Stimulated activated CD4-positive, alpha-beta T cell treated with anti-CD3 and anti-CD28 coated beads, Interleukin-2, amount 100 ng/mL, for 24 hours (primary cell): ENCODE measurements at places on chromosomes 12 and 14.

GRCh38 chr14:64005822-64006221 is 153.0 kb downstream of the SYNE2 start:
- no peak for DNase-seq

DNA sequence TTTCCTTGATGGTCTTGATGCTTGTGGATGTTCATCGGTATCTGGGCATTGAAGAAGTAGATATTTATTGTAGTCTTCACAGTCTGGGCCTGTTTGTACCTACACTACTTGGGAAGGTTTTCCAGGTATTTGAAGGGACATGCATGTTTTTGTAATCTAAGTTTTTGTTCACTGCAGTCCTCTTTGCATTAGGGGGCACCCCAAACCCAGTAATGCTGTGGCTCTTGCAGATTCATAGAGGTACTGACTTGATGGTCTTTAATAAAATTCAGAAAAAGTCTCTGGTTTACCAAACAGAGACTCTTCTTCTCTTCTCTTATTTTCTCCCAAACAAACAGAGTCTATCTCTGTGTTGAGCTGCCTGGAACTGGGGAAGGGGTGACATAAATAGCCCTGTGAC is 150.9 kb upstream of the SLC16A7 start:
- no peak for DNase-seq

DNA sequence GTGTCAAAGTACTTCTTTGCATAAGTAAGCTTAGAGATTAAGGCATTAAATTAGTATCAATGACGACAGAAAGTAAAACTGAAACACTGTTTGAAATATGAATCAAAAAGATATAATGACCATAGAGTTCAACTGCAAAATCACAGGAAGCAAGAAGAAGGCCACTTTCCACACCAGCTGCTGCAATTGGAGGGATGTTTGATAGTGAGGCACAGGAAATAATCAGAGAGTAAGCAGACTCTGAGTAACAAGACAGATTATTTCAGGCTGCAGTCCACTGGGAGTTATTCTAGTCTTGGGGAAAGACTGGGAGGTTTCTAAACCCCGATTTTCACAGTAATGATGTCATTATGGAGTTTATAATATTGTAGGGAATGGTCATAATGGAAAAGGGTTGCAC is 12.9 kb downstream of the MDGA2 start:
- DNase-seq, result no peak

DNA sequence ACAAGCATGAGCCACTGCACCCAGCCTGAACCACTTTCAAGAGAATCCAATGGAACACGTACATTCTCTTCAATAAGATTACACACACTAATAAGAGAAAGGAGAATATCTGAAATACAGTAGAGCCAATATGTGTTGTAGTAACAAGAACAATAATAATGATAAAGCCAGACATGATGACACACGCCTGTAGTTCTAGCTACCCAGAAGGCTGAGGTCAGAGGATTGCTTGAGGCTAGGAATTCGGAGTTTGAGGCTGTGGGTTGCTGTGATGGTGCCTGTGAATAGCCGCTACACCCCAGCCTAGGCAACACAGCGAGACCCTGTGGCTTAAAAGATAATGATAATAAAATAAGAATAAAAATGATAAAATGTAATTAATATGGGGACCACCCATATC is 15.6 kb downstream of the APOBEC1 start:
- no peak for DNase-seq

- no peak for DNase-seq
Observed at GRCh38 chr12:131281016-131281415, 327.3 kb downstream of the ADGRD1 start.

DNA sequence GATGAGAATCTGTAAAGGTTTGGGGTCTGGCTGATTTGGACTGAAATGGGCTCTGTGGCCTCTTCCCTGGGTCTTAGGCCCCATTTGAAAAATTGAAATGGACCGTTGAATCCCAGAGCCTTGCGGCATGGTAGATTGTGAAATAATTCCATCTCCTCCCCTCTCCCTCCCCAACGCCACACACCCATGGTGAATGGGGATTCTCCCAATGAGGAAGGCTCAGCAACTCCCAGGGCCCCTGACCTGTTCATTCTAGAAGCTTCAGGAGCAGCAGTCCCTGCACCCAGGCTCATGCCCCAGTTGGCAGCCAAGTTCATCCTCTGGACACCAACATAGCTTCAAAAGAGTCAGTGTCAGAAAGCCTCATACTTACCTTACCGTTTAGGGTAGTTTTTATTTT is 217.4 kb downstream of the ZFP36L1 start:
- DNase-seq, result no peak

DNA sequence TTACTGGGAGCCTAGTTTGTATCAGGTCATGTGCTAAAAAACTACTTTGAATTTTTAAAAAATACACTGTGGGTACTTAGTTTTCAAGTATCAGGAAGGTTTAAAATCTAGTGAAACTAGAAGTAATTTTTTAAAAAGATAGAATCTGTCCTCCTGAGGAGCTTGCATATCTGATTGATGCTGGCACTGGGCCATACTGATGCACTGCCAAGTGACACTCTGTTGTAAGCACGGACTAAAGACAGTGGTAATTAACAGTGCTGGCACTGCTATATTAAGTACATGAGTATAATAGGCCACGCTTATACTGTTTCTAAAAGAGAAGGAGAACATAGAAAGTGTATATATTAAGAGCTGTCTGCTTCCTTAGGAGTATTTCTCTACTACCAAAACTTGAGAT is 10.0 kb upstream of the TBC1D30 start:
- DNase-seq, result no peak

DNA sequence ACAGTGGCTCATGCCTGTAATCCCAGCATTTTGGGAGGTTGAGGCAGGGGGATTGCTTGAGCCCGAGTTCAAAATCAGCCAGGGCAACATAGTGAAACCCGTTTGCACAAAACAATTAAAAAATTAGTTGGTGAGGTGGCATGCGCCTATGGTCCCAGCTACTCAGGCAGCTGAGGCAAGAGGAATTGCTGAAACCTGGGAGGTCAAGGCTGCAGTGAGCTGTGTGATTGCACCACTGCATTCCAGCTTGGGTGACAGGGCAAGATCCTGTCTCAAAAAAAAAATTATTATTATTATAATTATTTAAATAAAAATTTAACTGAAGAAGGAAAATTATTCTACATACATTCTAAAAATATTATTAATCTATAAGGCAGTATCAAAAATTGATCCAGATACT is 164.1 kb downstream of the ITPR2 start:
- no peak for DNase-seq

- no peak for DNase-seq
Observed at GRCh38 chr12:68867606-68868005, 59.6 kb downstream of the MDM2 start.

DNA sequence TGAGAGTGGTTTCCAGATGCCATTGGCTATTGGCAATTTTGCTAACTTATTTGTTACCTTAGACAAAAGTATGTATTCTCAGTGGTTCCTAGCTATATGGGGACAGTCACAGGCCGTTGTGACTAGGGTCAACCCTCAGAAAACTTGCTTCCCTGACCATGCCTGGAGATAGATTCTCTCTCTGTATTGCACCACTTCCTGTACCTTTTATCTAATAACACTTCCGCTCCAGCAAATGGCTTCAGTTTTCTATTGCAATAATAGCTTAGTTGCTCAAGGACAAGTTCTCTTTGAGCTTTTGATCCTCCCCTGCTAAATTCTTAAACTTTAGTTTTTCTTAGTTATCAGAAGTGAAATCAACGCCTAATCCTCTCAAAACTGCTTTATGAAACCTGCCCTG is 338.0 kb downstream of the RMST start:
- no peak for DNase-seq

DNA sequence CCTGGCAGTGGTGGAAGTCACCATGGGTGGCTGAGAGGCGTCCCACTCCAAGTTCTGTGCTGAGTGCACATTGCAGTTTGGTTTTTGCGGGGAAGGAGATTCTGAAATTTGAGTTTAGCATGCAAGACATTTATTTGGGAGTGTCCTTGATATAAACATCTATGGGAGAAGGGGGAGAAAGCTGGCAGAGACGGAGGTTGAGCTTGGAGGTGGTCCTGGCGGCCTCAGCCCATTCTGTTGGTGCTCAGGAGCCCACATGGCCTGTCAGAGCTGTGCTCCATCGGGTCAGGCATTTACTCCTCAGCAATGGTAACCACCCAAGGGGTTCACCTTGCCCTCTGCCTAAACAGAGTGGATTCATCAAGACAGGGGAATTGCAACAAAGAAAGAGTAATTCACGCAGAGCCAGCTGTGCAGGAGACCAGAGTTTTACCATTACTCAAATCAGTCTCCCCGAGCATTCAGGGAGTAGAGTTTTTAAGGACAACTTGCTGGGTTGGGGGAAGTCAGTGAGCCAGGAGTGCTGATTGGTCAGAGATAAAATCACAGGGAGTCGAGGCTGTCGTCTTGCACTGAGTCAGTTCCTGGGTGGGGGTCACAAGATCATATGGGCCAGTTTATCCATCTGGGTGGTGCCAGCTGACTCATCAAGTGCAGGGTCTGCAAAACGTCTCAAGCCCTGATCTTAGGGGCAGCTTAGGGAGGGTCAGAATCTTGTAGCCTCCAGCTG is 323.3 kb upstream of the TMEM132C start:
- no peak for DNase-seq

DNA sequence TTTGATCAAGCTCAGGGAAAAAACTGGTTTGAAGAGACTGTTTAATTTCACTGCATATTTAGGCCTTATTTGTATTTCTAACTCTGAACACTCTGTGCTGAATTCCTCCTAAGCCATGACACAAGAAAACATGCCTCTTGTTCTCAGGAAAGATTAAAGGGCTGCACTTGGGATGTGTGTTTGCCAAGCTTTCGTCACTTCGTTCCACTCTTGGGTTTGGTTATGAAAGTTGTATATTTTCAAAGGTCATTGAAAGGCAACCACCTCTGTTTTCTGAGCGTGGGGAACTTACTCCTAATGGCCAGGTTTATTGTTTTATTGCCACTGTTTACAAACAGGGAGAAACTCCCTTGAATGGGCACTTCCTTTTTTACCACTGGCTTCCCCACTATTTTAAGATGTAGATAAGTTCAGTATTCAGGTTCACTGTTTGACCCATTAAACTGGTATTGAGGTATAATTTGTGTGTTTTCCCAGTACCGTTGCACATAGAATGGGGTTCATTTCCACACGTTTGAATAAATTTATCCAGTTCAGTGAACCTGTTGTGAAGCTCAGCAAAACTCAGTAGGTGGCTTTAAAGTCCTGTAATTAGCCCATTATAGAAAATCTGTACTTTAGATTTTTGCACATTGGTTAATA is 65.3 kb downstream of the NKX2-1 start:
- no peak for DNase-seq

DNA sequence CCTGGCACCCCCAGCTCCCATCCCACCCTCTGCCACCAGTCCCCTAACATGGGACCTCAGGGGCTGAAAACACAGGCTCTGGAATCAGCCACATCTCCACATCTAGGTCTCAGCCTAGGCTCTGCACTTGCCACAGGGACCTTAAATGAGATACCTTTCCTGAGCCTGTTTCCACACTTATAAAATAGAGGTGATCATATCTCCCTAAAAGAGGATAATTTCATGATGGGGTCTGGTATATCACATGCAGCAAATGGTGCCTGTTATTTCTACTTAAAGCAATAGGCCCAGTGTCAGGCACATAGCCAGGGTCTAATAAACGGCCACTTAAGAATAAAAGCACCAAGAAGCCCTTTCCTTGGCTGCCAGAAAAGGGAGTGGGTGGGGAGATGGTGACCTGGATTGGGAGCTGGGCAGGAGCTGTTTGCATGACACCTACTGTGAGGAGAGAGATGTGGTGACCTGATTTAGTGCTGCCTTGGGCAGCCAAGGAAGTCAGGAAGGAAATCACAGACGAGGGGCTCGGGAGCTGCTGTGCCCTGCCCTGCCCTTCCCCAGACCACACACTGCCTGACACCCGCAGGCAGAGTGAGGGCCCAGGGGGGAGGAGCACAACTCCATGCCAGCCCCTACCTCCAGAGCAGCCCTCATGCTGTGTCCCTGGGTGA is 71.2 kb downstream of the IRF2BPL start:
- no peak for DNase-seq

- DNase-seq, result no peak
Observed at GRCh38 chr12:19964549-19964948, 403.8 kb upstream of the PDE3A start.

GRCh38 chr12:93621986-93622385 is 49.5 kb downstream of the SOCS2 start:
- DNase-seq, result no peak

DNA sequence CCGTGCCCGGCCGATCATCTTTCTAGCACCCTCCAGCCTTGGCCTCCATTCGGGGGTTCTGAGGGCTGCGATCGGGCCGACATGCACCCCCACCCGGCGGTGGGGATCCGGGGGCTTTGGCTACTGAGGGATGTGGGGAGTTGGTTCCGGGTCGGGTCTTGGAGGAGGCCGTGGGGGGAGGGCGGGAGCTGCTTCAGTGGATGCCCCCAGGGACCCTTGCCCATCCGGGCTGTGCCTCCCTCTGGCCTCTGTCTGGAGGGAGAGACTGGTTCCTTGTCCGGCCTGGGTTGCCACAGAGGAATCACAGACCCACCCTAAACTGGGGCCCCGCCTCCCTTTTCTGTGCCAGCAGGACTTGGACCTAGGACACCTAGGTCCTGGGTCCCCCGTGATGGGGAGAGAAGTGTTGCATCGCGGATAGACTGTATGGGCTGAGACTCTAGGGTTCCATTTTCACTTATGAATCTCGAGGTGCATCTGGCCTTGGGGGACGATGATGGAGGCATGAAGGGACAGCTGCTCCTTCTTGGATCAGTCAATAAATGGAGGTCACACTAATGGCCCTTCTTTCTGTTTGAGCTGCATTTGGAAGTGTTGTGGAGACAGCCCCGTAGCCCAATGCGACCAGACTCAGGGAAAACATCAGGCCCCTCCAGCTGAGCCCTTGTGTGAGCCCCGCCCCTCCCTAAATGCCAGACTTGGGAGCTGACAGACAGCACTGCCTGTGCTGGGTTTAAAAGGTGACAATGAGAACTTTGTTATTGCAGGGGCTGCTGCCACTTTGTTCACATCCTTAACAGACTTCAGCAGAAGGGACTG is 577 bp downstream of the DTX3 start:
- DNase-seq, result peak; percentile 28

- DNase-seq, result no peak
Observed at GRCh38 chr12:124273630-124274029, 21.3 kb upstream of the RFLNA start.

GRCh38 chr14:85085981-85086380 is 444.0 kb upstream of the FLRT2 start:
- no peak for DNase-seq

DNA sequence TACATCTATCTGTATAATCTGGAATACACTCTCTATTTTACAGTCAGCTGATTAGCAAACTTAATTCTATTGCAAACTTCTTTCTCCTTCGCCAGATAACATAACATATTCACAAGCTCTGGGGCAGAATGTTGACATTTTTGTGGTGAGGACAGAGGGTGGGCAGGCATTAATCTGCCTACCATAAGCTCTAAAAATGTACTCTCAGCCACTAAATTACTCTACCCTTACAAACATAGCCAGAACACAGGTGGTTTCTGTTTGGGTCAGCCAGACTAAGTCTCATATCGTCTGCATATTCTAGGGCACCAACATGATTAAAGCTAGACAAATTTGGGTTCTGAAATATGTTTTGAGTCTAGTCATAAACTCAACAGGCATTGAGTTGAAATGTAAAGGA is 90.1 kb downstream of the SLC6A15 start:
- no peak for DNase-seq
